ACHN (cell line): ENCODE measurements at places on chromosomes 5 and 9.

- no peak for DNase-seq
Observed at GRCh38 chr5:174655351-174655750, 69.0 kb upstream of the MSX2 start.

DNA sequence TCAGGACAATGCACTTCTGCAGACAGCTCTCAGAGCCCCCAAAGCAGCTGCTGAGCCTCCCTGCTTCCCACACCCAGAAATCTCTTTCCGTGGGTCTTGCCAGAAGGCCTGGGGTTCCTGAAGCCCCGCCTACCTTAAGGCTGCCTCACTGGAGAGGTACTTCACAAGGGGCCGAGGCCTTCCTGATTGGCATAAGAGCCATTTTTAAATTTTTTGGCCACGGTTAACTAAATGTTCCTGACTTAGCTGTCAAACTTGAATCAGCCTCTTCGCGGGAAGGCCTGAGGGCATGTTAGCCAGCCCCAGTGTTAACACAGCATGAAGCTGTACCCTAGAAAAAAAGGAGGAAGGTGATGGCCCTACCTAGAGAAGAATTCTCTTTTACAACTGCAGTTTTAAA, 20.7 kb upstream of the EPB41L4B start:
- DNase-seq: no peak

DNA sequence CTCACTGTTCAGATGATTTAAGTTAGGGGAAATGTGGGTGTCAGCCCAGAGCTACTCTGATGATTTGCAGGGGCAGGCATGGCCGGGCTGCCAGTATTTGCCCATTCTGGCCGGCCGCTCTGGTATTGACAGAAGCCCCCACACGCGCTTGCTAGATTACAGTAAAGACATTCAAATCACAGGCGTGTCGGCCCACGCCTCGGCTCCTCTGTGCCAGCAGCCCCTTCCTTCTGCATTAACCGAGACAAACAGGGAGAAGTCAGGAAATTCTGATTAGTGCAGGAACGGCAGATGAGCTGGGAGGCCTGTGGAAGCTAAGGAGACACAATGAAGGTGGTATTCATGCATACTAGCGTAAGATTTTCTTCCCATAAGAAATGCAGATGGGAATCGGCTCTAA, 113.3 kb downstream of the CRB2 start:
- no peak for DNase-seq

GRCh38 chr9:133979921-133980863, 11.9 kb downstream of the VAV2 start:
- DNase-seq: no peak

DNA sequence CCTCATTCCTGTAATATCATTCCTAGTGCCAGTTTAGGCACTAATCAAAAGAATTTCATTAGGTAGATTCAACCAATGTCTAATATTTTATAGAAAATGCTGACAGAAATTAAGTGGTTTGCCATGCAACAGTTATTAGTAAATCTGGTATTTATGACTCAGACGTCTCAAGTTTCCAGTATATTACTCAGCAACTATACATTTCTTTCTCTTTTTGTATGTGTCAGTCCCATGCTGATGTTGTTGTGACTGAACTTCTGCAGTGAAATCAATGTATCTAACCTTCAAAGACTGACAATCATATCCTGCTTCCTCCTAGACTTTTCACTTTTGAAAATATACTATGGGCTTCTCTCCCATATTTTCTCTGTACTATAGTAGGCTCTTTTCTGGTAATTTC, 822.5 kb downstream of the NR2F1-AS1 start:
- no peak for DNase-seq

DNA sequence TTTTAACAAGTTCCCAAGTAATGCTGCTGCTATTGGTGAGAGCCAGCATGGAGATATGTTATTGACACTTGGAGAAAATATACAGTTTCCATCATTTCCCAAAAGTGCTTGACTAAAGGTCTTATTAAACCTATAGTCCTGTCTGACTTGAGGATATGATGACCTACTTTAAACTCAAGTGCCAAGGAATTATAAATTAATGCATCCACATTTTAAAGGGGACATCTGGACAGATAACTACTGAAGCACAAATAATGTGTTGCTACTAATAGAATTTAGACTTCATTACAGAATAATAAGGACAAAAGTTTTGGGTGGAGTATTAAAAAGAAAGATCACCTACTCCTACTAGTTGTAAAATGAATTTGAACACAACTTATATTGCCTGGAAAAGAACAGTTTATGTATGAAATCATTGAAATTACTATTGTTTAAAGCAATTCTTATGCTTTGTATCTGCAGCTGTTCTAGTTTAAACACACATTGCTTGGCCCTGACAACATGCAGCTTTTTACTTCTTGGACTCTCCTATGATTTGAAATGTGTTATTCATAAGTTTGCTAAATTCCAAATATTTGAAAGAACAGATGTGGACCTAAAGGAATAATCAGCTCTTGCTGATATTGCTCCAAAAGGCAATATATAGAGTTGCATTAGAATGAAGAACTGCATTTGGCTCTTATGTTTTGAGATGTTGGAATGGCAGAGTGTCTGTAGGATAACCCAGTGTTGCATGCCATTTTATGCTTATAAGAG, 73.4 kb downstream of the SGCD start:
- DNase-seq: no peak
